ENCODE measurements at places on chromosomes 12 and 14.
A peak's percentile ranks its signal among the peaks of the same experiment; 100 is the strongest.

GRCh38 chr12:1650260-1650977 is 21.4 kb downstream of the WNT5B start:
- DNase-seq: no peak

GRCh38 chr12:115135800-115136211 is 451.8 kb upstream of the TBX3 start:
- DNase-seq: no peak

- no peak for DNase-seq
Observed at GRCh38 chr12:104591257-104591885, 134.6 kb downstream of the CHST11 start.

DNA sequence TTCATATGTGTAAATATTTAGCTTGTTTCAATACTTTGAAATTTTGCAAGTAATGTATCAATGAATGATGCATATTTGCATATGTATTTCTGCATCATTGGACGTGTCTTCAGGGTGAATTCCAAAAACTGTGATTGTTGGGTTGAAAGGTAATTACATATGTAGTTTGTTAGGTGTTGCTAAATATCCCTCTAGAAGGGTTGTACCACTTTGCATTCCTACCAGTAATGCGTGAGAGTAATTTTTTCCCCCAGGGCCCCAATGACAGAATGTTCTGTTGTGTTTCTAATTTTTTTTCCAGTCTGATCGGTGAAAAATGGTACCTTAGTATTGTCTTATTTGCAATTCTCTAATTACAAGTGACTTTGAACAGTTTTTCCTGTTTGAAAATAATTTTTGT is 408.9 kb downstream of the NAV3 start:
- no peak for DNase-seq

DNA sequence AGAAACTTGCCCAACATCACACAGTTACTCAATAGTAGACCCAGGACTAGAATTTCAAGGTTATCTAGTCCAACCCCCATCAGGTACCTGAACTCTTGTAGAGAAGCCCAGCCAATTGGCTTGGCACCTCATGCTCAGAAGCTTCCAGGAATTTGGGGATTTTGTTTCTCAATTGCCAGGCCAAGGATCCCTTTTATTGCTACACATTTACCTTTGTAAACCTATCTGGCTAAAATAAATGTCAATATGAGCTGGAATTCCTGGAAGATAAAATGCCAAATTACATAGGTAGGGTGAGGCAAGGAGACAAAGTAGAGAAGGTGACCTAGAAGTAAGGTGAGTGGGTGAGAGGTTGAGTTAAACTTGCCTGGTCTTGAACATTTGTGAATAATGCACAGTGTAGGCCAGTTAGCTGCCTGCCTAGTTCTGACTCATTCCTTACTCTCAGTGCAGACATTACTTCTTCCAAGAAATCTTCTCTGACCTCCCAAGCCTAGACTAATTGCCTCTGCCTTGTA is 36.3 kb downstream of the SDR9C7 start:
- DNase-seq: no peak

GRCh38 chr12:103011974-103012763 is 54.7 kb downstream of the ASCL1 start:
- no peak for DNase-seq

- peak; percentile 34 for DNase-seq
Observed at GRCh38 chr14:55303691-55304145, 32.5 kb downstream of the FBXO34 start.

DNA sequence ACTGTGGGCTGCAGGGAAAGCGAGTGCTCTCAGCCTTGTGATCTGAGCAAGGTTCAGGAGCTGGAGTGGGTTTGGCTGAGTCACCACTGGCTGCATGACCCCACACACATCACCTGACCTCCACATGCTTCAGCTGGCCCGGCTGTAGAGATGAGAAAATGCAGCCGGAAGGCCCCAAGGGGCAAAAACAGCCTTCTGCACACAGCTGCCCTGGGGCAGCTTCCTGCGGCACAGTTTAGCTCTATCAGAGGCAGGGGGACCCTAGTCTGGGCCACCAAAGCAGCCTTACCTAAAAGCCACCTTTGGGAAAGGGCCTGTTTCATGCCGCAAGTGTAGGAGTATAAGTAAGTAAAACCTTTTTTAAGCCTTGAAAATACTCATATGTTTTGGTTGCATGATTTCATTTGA is 123.3 kb downstream of the SSPN start:
- peak; percentile 57 for DNase-seq

- DNase-seq: no peak
Observed at GRCh38 chr12:28980436-28980835, 168.6 kb upstream of the FAR2 start.

GRCh38 chr12:57781801-57782200 is 786 bp upstream of the TSFM start:
- DNase-seq: no peak

DNA sequence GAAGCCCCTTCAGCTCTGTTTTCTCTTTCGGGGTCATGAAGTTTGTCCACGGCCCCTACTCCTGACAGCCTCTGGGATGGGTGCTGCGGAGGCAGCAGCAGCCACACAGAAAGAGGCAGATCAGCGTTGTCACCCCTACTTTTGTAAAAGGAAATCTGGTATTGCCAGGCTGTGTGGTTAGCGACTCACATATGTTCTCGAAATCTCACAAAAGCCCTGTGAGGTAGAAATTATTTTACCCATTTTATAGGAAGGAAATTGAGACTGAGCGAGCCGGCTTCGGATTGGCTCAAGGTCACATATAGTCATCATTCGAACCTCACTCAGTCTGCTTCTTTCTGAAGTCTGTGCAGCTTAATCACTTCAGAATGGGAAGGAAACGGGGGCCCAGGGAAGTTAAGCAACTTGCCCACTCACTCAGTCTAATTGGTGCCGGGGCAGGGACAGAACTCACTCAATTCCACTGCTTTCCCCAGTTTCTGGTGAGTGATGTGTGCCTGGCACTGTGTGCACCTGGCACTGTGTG is 1.1 kb upstream of the CKAP4 start:
- peak; percentile 33 for DNase-seq
